ENCODE measurements at places on chromosomes 1 and 21.
A peak's percentile ranks its signal among the peaks of the same experiment; 100 is the strongest.

DNA sequence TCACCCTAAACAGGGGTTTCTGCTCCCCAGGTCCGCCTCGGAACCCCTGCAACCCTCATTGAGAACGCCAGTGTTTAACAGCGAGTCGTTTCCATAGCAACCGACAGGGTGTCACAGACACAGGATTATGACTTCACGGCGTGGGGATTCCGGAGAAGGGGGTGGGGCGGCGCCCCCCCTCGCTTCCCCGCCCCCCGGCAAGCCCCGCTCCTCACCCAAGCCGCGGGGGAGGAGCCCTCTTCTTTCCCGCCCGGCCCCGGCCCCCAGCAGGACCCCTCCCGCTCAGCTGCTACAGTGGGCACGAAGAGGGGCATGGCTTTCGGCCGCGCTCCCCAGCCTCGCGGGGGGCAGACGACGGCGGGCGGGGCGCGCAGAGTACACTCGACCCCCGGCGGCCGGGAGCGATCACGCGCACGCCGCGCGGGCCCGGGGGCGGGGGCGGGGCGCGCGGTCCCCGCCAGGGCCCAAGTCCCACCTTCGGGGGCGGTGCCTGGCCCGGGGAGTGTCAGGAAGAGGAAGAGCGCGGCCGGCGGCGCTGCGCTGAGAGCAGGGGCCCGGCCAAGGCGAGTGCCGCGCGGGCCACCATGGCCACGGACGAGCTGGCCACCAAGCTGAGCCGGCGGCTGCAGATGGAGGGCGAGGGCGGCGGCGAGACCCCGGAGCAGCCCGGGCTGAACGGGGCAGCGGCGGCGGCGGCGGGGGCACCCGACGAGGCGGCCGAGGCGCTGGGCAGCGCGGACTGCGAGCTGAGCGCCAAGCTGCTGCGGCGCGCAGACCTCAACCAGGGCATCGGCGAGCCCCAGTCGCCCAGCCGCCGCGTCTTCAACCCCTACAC is at the start of gene EFHD2:
Gene EFHD2 (plus strand): TSS at position 501 of the 835 bp plus-strand sequence. CDS start 84 bp downstream, at position 585.
- peak; percentile 65 for DNase-seq

DNA sequence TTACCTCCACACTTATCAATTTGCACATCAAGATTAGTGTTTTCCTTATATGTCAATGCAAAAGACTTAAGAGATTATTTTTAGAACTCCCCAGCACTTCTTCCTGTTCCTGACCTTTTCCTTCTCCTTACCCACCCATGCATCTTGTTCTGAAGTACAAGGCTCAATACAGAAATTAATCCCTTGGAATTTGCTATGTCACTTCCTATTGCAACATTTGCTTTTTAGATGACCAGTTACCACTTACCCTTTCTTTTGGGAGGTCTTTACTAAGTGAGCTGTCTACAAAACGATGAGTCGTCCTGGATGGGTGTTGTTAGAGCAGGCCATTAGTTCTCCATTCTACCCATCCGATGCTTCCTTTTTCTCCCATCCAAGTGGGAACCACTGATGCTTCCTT is 221.2 kb downstream of the FMN2 start:
- DNase-seq, result no peak

- DNase-seq, result no peak
Observed at GRCh38 chr1:230861970-230862595, 6.2 kb downstream of the C1orf198 start.

GRCh38 chr1:203291201-203292096 is 13.9 kb upstream of the BTG2 start:
- DNase-seq, result no peak

DNA sequence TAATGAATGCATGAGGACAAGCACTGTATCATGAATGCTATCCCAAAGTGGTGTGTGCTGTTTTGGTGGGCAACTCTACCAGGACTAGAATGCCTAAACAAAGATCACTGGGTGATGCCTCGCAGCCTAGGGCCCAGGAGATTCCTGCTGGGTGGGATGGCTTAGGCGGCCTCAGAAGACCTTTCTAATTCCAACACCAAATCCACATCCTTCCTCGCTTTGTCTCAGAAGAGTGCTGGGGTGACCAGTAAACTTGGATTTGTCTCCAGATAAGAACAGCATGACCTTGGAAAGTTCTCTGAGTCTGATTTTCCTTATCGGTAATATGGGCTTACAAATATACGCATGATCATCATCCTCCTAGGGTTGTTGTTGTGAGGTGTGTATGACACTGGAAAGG is 76.6 kb downstream of the TLR5 start:
- no peak for DNase-seq

GRCh38 chr1:59199719-59200376 is 97.0 kb upstream of the FGGY start:
- no peak for DNase-seq

GRCh38 chr1:214670098-214670497 is 67.1 kb downstream of the CENPF start:
- no peak for DNase-seq

DNA sequence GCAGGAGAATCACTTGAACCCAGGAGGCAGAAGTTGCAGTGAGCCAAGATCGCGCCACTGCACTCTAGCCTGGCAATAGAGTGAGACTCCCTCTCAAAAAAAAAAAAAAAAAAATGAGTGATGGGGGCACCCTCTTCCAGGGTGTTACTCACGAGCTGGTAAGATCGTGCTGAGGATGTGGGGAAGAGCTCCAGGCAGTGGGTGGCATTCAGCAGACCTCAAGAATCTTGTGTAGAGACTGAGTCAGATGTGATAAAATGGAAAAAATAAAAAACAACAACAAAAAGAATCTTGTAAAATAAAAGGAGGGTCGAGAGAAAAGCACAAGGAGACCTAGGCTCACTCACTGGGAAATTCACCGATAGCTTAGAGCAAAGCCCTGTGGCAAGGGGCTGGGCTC is 38.5 kb downstream of the EPHA2 start:
- DNase-seq, result no peak

- no peak for DNase-seq
Observed at GRCh38 chr1:63575340-63575826, 17.8 kb upstream of the PGM1 start.

GRCh38 chr1:199522936-199523335 is 504.6 kb upstream of the NR5A2 start:
- no peak for DNase-seq

GRCh38 chr1:234990874-234991801 is 137.5 kb downstream of the TOMM20 start:
- no peak for DNase-seq

- no peak for DNase-seq
Observed at GRCh38 chr1:213381572-213382084, 330.6 kb downstream of the RPS6KC1 start.

DNA sequence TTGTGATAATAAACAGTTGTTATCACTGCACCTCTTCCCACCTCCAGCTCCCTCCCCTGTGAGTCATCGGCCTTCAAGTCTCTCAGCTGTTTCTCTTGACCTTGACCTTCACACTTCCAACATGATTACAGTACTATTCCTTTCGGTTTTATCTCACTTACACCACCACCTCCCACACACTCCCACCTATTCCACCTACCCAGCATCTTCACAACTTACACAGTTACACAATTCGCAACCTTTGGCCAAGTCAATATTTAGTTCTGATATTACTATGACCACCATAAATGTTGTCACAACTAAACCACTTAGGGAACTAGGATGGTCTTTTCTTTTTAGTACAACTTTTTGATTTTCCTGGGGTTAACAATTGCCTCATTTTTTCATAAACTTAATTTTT is 60.2 kb downstream of the RIPK4 start:
- DNase-seq, result no peak

- no peak for DNase-seq
Observed at GRCh38 chr1:118871582-118872171, 116.5 kb downstream of the TBX15 start.

DNA sequence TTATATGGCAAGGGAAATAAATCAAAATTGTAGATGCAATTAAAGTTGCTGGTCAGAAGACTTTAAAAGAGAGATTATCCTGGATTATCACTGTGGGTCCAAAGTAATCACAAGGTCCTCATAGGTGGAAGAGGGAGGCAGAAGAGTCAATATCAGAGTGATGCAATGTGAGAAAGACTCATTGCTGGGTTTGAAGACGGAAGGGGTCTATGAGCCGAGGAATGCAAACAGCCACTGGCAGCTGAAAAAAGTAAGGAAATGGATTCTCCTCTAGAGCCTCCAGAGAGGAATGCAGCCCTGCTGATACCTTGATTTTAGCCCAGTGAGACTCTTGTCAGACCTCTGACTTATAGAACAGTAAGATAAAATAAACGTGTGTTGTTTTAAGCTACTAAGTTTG is 59.8 kb upstream of the MUTYH start:
- no peak for DNase-seq

- DNase-seq, result no peak
Observed at GRCh38 chr1:235639226-235640205, 10.1 kb downstream of the GNG4 start.

- DNase-seq, result no peak
Observed at GRCh38 chr1:212256369-212256768, 28.8 kb upstream of the PPP2R5A start.

DNA sequence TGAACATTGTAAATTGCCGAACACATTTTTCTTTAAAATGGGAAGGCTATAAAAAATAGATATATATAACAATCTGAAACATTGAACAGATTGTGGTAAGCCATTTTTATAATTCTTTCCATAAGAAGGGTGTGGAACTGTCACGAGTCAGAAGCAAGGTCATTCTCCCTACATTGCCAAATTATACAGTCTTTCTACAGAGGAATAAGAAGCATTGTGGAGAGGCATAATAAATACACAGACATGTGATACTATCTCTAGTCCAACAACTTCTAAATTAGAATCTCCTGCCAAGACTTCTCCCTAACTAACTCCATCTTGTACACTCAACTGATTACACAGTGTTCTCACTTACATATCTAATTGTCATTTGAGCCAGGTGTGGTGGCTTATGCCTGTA is 227.9 kb downstream of the CENPF start:
- no peak for DNase-seq

GRCh38 chr1:53614231-53615021 is 124.5 kb downstream of the GLIS1 start:
- DNase-seq, result no peak

DNA sequence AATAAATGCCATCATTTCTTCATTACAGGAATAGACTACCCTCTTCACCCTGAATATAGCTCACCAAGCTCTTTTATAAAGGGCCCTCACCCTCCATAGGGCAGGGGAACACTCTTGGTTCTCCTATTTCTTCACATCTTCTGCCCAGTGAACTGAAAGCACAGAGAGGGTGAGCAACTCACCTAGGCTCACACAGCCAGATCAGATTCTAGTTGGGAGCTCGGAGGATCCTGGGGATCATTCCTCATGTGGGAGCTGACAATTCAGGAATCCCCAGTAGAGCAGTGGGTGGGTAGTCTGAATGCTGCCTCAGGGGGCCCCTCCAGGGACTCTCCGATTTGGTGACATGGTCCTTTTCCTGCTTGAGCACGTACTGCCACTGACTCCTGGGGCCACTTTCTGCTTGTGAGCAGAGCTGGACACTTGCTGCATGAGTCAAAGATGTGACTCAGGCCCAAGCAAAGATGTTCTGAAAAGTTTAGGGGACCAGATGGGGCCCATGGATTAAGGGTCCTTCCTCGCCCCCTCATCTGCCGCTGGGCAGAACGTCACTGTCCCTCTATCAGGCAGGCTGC is 63.7 kb upstream of the WNT4 start:
- DNase-seq, result no peak

- DNase-seq, result no peak
Observed at GRCh38 chr1:59071876-59072582, 224.9 kb upstream of the FGGY start.

DNA sequence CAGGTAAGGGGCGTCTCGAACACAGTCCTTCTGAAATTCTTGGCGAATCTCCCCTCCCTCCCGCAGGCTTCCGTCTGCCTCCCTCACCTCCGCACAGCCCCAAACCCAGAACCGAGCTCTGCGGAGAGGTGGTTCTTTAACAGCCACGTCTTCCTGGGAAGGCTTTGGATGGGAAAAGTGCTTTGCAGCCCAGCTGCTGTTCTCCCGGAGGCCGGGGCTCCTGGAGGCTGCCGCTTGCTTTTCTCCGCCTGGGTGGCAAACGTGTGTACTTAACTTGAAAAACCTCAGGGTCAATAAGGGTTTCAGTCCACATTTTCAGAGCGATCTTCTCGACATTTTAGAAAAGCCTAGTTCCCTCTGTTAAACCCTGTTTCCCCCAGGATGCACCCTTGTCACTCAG is 109.3 kb downstream of the PRDM16 start:
- no peak for DNase-seq

DNA sequence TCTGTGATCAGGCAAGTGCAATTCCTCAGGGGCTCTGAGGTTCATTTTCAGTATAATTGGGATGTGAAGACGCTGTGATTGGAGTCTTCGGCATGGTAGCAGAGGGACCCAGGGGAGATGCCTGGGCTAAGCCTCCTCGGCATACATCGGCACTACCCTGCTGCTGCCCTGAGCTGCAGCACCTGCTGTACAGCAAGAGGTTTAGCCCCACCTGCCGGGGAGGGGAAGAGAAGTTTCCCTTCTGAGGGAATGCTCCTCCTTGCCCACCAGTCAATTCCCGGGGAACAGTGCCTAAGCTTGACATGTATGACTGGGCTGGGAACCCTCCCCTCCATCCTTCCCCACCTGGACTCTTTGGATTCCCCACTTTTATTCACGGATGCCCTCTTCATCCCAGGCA is 24.9 kb downstream of the CNIH3 start:
- DNase-seq, result no peak

DNA sequence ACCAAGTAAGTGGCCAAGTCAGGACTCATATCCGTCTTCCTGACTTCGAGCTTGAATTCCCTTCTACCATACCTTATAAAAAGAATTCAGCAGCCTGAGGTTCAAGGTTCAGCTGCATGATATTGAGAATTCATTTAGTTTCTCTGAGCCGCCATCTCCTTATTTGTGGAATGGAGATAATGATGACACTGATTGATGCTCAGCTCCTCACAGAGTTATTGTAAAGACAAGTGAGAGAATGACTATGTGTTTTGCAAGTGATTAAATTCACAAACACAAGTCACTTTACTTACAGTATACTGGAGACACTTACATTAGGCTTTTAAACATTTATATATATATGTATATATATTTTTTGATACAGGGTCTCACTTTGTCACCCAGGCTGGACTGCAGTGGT is 39.8 kb upstream of the SCAF4 start:
- DNase-seq, result no peak

DNA sequence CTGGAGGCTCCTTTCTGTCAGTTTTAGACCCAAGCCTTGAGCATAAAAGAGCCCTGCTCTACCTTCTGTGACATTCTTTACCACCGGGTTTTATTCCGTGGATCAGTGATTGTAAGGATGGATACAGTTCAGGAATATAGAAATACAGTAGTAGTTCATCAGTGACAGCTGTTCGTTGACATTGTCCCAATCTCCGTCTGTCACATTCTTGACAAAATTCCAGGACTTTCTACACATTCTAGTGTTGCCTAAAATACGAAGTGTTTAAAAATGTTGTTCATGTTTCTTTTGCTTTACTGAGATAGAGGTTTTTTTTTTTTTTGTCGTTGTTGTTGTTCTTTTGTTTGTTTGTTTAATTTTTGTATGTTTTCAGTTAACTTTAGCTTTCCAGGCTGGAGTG is 29.9 kb downstream of the MAP10 start:
- no peak for DNase-seq

- no peak for DNase-seq
Observed at GRCh38 chr1:14263225-14263624, 335.3 kb upstream of the KAZN start.
